ENCODE measurements at places on chromosomes 1 and 21.
A peak's percentile ranks its signal among the peaks of the same experiment; 100 is the strongest.

GRCh38 chr21:39422527-39423241 is 22.9 kb downstream of the LCA5L start:
- DNase-seq: no peak

DNA sequence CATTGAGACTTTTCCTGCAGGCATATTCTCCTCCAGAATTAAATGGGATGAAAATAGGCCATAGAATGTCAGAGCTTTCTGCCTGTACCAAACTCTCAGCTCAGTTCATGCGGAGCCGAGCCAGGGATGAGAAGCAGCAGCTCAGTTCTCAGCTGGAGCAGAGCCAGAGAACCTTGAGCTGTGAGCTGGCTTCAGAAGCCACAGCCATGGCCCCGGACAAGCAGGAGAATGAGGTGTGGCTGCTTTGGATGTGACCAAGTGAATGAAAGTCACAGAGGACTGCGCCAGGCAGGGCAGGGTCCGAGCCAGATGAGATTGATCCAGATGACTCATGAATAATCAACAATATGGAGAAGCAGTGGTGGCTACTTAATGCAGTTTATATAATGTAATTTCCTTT is 633.8 kb downstream of the NCAM2 start:
- DNase-seq: no peak

- no peak for DNase-seq
Observed at GRCh38 chr1:227887697-227888403, 59.9 kb downstream of the WNT9A start.

GRCh38 chr1:7407980-7408770 is 362.9 kb upstream of the VAMP3 start:
- DNase-seq: no peak

DNA sequence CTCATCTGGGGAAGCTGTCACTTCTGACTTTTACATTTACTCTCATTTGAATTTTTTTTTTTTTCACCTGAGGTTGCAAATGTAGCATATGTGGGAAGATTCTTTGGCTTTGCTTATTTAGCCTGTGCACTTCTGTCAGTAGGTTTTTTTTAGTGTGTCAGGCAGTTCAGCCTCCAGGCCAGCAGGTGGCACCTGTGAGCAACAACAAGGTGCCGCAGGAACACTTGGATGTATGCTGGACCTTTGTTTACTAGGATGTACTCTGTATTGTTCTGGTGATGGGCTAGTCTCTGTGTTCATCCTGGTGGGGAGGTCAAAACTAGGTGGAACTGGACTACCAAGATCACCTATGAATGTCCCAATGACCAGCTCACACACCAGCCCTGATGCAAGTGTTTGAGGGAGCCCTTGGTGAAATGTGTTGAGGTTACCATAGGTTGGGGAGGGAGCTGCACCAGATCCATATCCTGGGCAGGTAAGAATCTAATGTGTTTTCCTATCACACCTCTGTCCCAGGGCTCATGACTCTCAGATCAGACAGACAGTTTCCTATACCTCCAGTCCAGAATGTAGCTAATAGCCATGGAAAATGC is 618.2 kb downstream of the BRINP3 start:
- DNase-seq: no peak

DNA sequence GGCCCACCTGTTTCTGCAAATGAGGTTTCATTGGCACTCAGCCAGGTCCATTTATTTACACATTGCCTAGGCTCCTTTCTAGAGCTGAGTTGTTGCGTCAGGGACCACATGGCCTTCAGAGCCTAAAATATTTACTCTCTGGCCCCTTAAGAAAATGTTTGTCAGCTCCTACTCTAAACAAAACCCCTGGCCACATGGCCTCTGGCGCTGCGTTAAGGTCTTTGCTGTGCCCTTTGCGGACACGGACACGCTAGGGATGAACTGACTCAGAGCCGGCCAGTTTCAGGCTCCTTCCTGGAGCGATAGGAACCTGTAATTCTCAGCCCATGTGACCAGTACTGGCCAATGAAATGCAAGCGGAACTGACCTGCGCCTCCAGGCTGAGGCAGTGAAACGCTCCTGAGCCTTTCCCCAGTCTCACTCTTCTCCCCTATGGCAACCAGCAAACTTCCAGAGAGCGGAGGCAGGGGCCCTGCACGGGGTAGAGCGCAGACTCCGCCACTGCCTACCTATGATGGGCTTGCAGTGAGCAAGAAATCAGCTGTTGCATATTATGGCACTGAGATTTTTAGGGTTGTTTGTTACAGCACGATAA is 160.3 kb downstream of the ETS2 start:
- DNase-seq: no peak

GRCh38 chr1:230982696-230983095 is 3.8 kb downstream of the ARV1 start:
- DNase-seq: no peak

DNA sequence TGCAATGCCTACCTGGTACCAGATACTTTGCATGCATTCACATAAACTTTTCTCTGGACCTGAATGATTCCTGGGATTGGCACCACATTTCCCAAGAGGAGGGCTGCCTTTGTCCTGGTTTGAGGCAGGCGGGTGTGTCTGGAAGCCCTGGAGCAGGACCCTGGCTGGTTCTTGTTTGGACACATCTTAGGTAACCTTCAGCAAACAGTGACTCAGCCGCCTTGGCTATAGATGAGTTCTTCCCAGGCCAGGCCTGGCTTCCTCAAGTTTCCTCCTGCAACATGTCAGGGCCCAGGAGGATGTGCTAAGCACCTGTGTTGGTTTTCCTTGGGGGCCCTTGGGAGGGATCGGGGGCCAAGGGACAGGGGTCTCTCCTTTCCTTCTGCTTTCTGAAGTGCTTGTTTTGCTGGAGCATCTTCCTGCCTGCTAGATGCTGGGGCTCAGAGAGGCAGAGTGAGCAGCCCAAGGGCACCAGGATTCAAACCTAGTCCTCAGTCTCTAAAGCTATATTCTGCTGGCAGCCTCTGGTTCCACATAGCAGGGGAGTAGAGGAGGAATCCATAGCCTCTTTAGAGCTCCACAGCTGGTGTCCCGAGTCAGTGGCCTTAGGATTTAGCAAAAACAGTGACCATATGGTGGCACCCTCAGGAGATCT is 38.2 kb downstream of the PAX7 start:
- no peak for DNase-seq

DNA sequence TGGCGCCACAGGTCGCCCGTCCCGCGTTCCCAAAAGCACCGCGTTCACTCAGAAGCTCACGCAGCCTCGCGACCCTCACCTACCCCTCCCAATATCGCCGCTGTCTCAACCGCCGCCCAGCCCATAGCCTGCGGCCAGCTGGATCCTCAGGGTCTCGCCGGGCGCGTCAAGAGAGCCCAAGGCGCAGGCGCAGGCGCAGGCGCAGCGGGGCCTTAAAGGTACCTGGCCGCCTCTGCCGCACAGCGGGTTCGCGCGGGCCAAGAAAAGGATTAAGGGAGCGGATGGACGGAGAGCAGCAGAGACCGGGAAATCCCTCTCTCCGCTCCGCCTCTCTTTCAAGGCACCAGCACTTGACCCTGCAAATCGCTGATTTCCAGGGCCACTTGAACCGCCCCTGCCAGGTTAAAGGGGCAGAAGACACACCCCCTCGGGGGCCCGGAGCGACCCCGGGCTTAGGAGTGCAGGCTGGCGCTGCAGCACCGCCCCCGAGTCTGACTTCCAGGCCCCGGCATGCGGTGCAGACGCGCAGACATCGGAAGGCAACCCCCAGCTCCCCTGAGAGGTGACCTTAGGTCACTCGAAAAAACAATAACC is at the start of gene NBPF20:
Gene NBPF20 (minus strand): TSS at position 168 of the 594 bp plus-strand sequence. CDS start 20,331 bp downstream, outside the sequence.
- peak; percentile 84 for DNase-seq

- DNase-seq: no peak
Observed at GRCh38 chr1:165463978-165464377, 19.1 kb upstream of the RXRG start.

DNA sequence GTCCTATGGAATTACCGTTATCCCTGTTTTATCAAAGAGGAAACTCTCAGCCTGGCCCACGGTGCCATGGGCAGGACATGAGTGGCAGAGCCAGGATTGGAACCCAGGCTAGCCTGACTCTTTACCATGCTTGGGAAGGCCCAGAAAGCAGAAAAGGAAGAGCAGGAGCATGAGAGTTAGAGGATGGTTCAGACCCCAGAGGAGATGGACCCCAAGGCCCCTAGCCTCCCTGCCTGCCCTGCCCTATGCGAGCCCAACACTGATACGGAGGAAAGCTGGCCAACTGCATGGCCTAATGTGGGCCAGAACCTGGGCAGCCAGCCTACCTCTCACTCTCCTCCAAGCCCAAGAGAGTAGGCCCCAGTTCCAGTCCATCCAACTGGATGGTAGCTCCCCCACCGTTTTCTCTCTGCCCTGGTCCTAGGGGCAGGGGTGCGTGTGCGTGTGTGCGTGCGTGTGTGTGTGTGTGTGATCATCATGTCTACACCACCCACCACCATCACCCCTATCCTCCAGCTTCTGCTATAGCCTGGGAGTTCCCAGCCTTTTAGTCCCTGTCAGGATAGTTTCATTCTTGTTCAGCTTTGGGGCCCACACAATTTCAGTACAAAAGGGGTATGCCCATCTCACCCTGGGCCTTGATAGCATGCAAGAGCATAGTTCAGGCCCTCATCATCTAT is 15.4 kb upstream of the MEX3A start:
- no peak for DNase-seq

- DNase-seq: no peak
Observed at GRCh38 chr21:45433911-45434644, 29.1 kb downstream of the COL18A1 start.

DNA sequence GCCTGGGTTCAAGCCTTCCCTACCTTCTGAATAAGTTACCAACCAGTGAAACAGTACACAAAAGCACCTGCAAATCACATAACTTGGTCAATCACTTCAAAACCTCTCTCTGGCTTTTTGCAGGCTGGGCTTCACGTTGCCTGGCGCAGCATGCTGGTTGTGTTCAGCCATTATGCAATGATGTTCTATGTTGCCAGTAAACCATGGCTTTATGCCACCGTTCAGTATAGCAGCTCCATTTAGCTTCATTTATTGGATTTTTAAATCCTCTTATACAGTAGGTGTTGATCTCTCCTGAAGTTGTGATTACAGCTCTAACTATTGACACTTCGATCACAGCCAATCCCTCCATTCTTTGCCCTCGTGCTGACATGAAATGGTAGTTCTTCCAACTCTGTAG is 233.6 kb upstream of the PTBP2 start:
- DNase-seq: no peak

DNA sequence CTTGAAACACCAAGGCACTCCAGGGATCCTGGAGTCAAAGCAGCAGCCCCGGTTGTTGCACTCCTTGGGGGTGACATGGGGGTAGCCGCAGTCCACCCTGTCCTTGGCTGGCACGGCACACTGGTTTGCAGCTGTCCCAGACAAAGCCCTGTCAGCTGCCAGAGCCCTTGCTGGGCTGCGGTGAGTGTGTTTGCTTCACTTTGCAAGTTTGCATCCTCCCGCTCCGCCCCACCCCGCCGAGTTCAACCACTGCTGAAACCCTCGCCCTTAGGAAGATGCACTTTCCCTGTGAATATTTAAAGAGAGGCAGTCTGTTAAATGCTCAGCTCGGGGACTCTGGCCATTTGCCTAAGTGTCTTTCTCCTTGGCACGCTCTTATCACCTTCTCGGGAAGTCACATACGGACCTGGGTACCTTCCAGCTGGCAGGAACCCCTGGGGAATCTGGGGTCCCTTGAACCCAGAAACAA is 1.7 kb downstream of the TFF3 start:
- DNase-seq: no peak

GRCh38 chr1:28796352-28797211 is 15.4 kb upstream of the OPRD1 start:
- DNase-seq: no peak

DNA sequence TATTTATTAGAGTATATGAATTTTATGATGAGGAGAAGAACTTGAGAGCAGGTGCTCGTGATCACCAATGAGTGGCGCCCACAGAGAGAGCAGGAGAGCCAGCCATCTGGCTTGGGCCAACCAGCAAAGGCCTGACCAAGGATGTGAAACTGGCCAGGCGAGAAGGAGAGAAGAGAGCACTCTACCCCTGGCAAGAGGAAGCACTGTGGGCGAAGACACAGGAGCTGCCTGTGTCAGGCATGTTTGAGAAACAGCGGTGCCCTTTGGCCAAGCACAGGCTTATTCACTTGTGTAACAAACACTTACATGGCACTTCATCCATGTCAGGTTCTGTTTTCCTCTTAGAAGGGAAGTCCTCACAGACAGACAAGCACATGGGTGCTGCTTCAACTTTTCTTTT is 4.2 kb upstream of the SIPA1L2 start:
- no peak for DNase-seq

GRCh38 chr1:240114222-240114621 is 22.5 kb downstream of the FMN2 start:
- DNase-seq: no peak

GRCh38 chr1:67752306-67752705 is 67.3 kb downstream of the GADD45A start:
- no peak for DNase-seq

- DNase-seq: no peak
Observed at GRCh38 chr1:7421471-7422075, 349.5 kb upstream of the VAMP3 start.

DNA sequence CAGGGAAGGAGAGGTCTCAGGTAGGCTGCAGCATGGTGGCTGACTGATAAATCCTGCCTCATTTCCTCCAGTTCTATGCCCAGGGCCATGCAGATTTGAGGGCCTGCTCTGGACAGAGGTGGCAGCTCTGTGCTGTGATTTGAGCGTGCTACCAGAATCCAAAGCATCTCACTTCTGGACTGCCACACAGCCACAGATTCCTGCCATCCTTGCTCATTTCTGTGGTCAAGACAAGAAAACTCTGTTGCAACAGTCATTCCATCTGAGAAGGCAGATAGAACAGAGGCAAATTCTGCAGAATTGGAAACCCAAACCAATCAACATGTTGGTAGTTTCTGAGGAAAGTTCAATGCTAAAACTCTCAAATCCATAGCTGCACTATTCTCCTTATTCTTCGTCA is 102.8 kb upstream of the GALNT2 start:
- DNase-seq: no peak

DNA sequence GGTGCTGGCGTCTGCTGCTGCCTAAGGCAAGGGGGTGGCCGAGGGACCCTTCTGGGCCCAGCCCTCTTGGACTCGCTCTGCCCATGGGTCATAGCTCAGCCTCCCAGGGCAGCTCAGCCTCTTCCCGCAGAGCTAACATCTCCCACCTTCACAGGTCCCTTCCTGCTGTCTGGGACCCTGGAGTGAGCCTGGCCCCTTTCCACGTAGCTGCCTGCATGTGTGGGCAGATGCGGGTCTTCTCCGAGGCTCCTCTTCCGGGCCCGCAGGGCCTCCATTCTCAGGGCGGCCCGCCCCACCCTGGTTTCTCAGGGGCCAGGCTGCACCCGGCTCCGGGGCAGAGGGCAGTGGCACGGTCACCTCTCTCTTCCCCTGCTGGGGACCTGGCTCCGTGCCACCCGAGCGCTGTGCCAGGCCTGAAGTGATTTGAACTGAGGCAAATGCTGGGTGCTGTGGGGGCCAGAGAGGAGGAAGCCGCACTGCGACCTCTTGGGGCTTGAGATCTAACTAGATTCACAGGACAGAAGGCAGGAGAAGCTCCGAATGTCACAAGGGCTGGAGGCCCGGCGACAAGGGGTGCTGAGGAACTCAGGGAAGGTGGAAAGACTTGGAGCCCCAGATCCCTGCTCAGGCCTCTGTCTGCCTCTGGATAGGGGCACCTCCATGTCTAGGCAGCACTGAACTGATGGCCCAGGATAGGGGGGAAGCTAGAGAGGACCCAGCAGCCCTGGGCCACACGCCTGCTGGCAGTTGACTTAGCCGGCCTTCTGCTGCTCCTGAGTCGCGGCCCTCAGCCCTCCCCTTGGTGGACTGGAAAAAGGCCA is 40.7 kb downstream of the COQ8A start:
- DNase-seq: no peak

GRCh38 chr1:186611156-186611555 is 69.1 kb downstream of the PTGS2 start:
- no peak for DNase-seq

- DNase-seq: no peak
Observed at GRCh38 chr1:108327534-108328466, 83.9 kb upstream of the NBPF4 start.
